ENCODE measurements at places on chromosomes 4 and X. TPM values are rescaled to one million over a fixed set of nuclear protein-coding genes. Genes with fewer than 3 reads are reported as not detected.

- no peak overlapping the region for H3K4me3 ChIP-seq
- H3K36me3 ChIP-seq, result no peaks in the 10 kb centered on the region
- DNase-seq, result no peak
- H3K27me3 ChIP-seq, result no peaks in the 10 kb centered on the region
- H3K4me1 ChIP-seq, result no peaks in the 10 kb centered on the region
Observed at GRCh38 chrX:30824275-30824674, 64.8 kb downstream of the TAB3 start.

DNA sequence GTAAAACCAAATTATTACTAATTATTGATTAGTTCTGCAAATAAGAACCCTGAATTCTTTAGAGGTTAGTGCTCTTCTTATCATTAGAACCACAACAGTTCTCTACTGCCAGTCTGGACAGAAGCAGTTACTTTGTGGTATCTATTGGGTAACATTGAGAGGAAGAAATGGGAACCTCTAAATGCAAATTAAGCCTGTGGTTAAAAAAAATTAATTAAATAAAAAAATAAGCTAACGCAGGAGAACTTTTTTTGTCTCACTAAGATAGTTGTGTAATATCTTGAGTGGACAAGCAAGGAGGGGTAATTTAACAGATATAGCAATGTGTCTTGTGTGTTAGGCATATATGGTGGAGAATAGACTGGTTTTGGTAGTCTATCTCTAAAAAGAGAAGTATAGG is 32.9 kb upstream of the TET2 start:
- H3K27me3 ChIP-seq, result no peaks in the 10 kb centered on the region
- H3K27ac ChIP-seq, result no peak overlapping the region
- no peak for DNase-seq
- H3K4me1 ChIP-seq, result no peaks in the 10 kb centered on the region
- H3K36me3 ChIP-seq, result no peaks in the 10 kb centered on the region

CENPVL3 gene
- 4.8 TPM for total RNA-seq

- no peak overlapping the region for H3K4me3 ChIP-seq
- DNase-seq, result no peak
- no peaks in the 10 kb centered on the region for H3K4me1 ChIP-seq
- H3K27ac ChIP-seq, result no peak overlapping the region
- no peaks in the 10 kb centered on the region for H3K27me3 ChIP-seq
Observed at GRCh38 chr4:178136736-178137345, 694.6 kb upstream of the AGA start.

GRCh38 chr4:56448301-56448700 is 12.2 kb downstream of the PAICS start:
- no peak overlapping the region for H3K27ac ChIP-seq
- H3K27me3 ChIP-seq, result no peaks in the 10 kb centered on the region
- DNase-seq, result no peak
- H3K4me3 ChIP-seq, result no peak overlapping the region

PDGFRA gene
- 10.8 TPM for total RNA-seq
